ENCODE measurements at places on chromosomes 12 and 14. TPM values are rescaled to one million over a fixed set of nuclear protein-coding genes. Genes with fewer than 3 reads are reported as not detected.

- no peak for DNase-seq
- H3K4me3 ChIP-seq, result no peak overlapping the region
These were observed 63.9 kb downstream of the BEGAIN start for GRCh38 chr14:100523131-100523842.

- H3K36me3 ChIP-seq, result peaks cover 11% of the 10 kb centered on the region
- H3K27ac ChIP-seq, result no peak overlapping the region
- H3K4me1 ChIP-seq, result no peaks in the 10 kb centered on the region
These were observed 45.9 kb downstream of the LGMN start for GRCh38 chr14:92702441-92702918.

Gene GPR132
- 0.42 TPM for total RNA-seq

DNA sequence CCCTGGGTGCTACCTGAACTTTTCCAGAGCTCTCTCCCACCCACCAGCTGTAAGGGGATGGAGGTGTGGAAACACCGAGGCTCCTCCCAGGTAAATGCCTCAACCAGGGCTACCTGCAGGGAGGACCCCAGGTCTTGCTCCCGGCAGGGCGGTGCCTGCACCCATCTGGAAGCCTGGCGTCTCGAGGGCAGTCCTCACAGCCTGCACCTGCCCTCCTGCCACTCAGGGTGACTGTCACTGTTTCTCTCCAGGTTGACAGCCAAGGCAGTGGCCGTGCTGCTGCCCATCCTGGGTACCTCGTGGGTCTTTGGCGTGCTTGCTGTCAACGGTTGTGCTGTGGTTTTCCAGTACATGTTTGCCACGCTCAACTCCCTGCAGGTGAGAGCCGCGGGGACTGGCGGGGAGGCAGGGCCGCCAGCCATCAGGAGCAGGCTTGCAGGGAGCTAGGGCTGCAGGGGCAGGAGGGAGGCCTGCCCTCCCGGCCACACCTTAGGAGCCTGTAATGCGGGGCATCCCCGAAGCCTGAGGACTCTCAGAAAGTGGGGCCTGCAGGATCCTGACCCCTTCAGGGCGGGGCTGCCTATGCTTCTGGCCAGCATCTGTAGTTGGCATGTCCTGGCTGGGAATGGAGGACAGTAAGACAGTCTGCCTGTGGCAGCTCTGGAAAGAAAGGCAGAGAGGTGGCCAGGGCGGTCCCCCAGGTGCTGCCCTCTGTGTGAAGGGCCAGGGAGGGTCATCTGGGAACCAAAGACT is 182.3 kb downstream of the ADGRD1 start:
- H3K36me3 ChIP-seq, result no peaks in the 10 kb centered on the region
- peaks cover 14% of the 10 kb centered on the region for H3K27me3 ChIP-seq
- no peak overlapping the region for H3K27ac ChIP-seq
- no peak overlapping the region for H3K4me3 ChIP-seq

DNA sequence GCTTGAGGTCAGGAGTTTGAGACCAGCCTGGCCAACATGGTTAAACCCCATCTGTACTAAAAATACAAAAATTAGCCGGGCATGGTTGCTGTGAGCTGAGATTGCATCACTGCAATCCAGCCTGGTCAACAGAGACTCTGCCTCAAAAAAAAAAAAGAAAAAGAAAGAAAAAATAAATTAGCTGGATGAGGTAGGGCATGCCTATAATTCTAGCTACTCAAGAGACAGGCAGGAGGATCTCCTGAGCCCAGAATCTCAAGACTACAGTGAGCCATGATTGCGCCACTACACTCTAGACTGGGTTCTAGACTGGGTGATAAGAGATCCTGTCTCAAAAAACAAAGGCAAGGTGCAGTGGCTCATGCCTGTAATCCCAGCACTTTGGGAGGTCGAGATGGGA is 16.9 kb downstream of the PPP4R3A start:
- H3K4me3 ChIP-seq, result no peak overlapping the region
- DNase-seq, result peak; percentile 38
- H3K27me3 ChIP-seq, result no peaks in the 10 kb centered on the region
- H3K27ac ChIP-seq, result no peak overlapping the region
- peaks cover 34% of the 10 kb centered on the region for H3K4me1 ChIP-seq
- peaks cover 25% of the 10 kb centered on the region for H3K36me3 ChIP-seq

GRCh38 chr14:102317564-102318248 is 1.8 kb upstream of the ZNF839 start:
- peak; percentile 66 for DNase-seq
- H3K4me1 ChIP-seq, result peaks cover 16% of the 10 kb centered on the region
- H3K27me3 ChIP-seq, result no peaks in the 10 kb centered on the region
- H3K36me3 ChIP-seq, result peaks cover 14% of the 10 kb centered on the region

DNA sequence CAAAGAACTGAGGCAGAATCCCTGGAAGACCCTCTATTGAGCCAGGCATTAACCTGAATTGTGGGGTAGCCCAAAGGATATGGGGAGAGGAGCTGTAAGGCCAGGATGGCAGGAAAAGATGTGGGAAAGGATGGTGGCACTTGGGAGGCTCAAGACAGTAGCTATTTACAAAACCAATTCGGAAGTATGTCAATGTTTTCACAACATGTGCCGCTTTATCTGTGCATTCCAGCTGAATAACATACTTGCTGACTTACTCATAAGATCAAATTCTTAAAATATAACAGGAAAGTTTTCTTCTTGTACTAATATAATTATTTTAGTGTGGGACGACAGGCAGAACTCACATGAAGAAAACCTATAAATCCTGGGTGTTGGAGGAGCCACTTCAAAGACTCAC is 10.6 kb downstream of the BBS10 start:
- H3K4me1 ChIP-seq, result peaks cover 10% of the 10 kb centered on the region
- H3K27me3 ChIP-seq, result no peaks in the 10 kb centered on the region
- no peak overlapping the region for H3K27ac ChIP-seq
- DNase-seq, result peak; percentile 17

GRCh38 chr12:30329281-30329680 is 366.4 kb downstream of the IPO8 start:
- DNase-seq, result peak; percentile 14
- no peaks in the 10 kb centered on the region for H3K36me3 ChIP-seq
- no peak overlapping the region for H3K27ac ChIP-seq
- no peaks in the 10 kb centered on the region for H3K27me3 ChIP-seq
- H3K4me1 ChIP-seq, result no peaks in the 10 kb centered on the region

DNA sequence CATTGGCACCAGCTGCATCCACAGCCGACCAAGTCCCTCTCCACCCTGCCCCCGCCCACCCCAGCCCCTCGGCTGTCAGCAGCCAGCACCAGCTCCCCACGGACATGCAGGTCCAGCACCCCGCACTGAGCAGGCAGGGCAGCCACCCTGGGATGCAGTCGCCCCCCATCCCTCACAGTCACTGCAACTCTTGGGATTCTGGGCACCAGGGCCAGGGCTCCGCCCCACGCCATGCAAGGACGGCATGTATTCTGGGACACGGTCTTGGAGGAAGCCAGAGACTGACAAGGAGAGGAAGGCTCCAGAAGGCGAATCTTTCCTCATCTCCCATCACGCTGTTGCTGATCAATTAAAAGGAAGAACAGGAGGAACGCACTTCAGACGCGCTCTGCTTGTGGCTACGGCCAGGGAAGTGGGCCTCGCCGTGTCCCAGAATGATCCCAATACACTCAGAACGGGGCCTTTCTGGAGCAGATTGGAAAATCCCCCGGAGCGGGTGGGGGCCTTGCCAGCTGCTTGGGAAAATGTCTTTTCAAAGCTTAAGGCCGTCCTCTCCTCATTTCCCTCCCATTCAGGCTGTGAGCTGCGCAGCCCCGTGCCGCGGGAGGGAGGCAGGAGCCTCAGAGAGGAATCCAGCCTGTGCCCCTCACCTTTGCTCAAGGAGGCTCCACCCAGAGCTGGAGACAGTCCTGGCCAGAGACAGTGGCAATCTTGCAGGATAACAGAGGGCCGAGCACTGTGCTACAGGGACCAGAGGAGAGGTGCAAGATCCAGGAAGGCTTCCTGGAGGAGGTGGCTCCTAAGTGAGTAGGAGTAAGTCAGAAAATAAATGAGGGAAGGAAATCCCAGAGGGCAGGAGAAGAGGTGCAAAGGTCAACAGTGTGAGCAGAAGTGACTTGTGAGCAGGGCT is 54.1 kb upstream of the DIO3 start:
- H3K27ac ChIP-seq, result no peak overlapping the region
- H3K4me3 ChIP-seq, result no peak overlapping the region
- H3K36me3 ChIP-seq, result peaks cover 6% of the 10 kb centered on the region
- no peak for DNase-seq

Gene KRT82
- total RNA-seq, result not detected

- peaks cover 16% of the 10 kb centered on the region for H3K4me1 ChIP-seq
- no peak for DNase-seq
- no peaks in the 10 kb centered on the region for H3K36me3 ChIP-seq
- no peak overlapping the region for H3K4me3 ChIP-seq
- no peak overlapping the region for H3K27ac ChIP-seq
These were observed 1.7 kb downstream of the ACVRL1 start for GRCh38 chr12:51908876-51909592.

Gene IRAK3
- not detected for total RNA-seq

DNA sequence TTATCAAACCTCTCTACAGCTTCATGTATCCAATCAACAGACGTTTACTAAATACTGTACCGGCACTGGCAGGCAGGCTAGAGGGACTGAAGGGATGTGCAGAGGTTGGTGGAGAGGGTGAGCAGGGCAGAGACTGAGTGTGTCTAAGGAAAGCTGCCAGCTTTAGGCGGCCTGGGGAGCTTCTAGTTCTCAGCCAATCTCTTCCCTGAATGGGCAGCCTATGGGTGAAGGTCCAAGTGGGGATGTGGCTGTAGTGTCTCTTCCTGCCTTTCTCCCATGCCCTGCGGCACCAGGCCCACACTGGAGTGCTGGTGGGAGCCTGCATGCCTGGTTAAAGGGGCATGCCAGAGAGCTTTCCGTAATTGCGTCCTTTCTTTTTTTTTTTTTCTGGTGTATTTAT is 239.8 kb downstream of the CACNA1C start:
- no peaks in the 10 kb centered on the region for H3K36me3 ChIP-seq
- H3K27ac ChIP-seq, result no peak overlapping the region
- H3K4me3 ChIP-seq, result no peak overlapping the region
- peaks cover 24% of the 10 kb centered on the region for H3K4me1 ChIP-seq
- no peak for DNase-seq
- no peaks in the 10 kb centered on the region for H3K27me3 ChIP-seq

- H3K27ac ChIP-seq, result no peak overlapping the region
- H3K27me3 ChIP-seq, result peaks cover 2% of the 10 kb centered on the region
- DNase-seq, result no peak
- H3K36me3 ChIP-seq, result no peaks in the 10 kb centered on the region
These were observed 89.4 kb downstream of the GALNT8 start for GRCh38 chr12:4809449-4810218.

- H3K27me3 ChIP-seq, result peaks cover 13% of the 10 kb centered on the region
- H3K27ac ChIP-seq, result no peak overlapping the region
These were observed 37.8 kb downstream of the PRPF40B start for GRCh38 chr12:49661191-49661590.

Gene MYO1A
- total RNA-seq, result 0.42 TPM

DNA sequence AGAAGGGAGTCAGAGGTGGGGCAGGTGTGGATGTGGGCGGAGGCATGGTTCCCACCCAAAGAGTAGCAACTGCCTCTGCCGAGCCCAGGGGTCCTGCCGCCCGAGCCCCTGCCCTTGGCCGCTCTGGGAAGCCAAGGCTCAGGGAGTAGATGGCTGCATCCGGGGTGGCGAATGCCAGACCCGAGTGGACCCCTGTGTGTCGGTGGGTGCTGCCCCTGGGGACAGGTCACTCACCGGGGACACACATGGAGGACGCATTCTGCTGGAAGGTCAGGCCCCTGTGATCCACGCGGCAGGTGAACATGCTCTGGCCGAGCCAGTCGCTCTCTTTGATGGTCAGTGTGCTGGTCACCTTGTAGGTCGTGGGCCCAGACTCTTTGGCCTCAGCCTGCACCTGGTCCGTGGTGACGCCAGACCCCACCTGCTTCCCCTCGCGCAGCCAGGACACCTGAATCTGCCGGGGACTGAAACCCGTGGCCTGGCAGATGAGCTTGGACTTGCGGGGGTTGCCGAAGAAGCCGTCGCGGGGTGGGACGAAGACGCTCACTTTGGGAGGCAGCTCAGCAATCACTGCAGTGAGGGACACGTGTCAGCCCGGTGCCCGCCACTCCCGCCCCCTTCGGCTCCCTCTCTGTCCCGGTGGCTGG is 329.0 kb downstream of the TMEM121 start:
- no peaks in the 10 kb centered on the region for H3K4me1 ChIP-seq
- peaks cover 10% of the 10 kb centered on the region for H3K36me3 ChIP-seq
- no peak overlapping the region for H3K27ac ChIP-seq
- no peak overlapping the region for H3K4me3 ChIP-seq

- DNase-seq, result no peak
- peaks cover 11% of the 10 kb centered on the region for H3K4me1 ChIP-seq
- H3K27ac ChIP-seq, result peak overlapping the region; percentile 70
- peak overlapping the region; percentile 57 for H3K4me3 ChIP-seq
These were observed 1.1 kb upstream of the NDUFA12 start for GRCh38 chr12:95004610-95005009.

Measured in MCF 10A (cell line).